Mesenteric fat pad (tissue), 1 donor: ENCODE measurements at places on chromosomes 16 and 17. TPM values are rescaled to one million over a fixed set of nuclear protein-coding genes. Genes with fewer than 3 reads are reported as not detected.

KRTAP16-1 gene
- total RNA-seq: not detected

MARCHF10 gene
- total RNA-seq: 0.16 TPM

RAB37 gene
- total RNA-seq: 1.3 TPM

KRTAP17-1 gene
- not detected for total RNA-seq

DHX58 gene
- 13.2 TPM for total RNA-seq

OR1A1 gene
- total RNA-seq: not detected

RNF222 gene
- total RNA-seq: not detected

CIBAR2 gene
- not detected for total RNA-seq

PYDC1 gene
- total RNA-seq: not detected

AANAT gene
- not detected for total RNA-seq

RGS11 gene
- total RNA-seq: 21.4 TPM

KRTAP4-9 gene
- not detected for total RNA-seq

AATK gene
- 7.9 TPM for total RNA-seq

GJD3 gene
- 0.77 TPM for total RNA-seq

NATD1 gene
- 17.4 TPM for total RNA-seq

ZNF689 gene
- total RNA-seq: 5.9 TPM

DHRS7C gene
- not detected for total RNA-seq

USP43 gene
- total RNA-seq: not detected

KCNH4 gene
- total RNA-seq: 0.55 TPM
